Naive B cell (primary cell): ENCODE measurements at places on chromosomes 1 and 21. TPM values are rescaled to one million over a fixed set of nuclear protein-coding genes. Genes with fewer than 3 reads are reported as not detected.

- no peak for DNase-seq
Measured at GRCh38 chr1:185720633-185721272, 13.4 kb upstream of the HMCN1 start.

DNA sequence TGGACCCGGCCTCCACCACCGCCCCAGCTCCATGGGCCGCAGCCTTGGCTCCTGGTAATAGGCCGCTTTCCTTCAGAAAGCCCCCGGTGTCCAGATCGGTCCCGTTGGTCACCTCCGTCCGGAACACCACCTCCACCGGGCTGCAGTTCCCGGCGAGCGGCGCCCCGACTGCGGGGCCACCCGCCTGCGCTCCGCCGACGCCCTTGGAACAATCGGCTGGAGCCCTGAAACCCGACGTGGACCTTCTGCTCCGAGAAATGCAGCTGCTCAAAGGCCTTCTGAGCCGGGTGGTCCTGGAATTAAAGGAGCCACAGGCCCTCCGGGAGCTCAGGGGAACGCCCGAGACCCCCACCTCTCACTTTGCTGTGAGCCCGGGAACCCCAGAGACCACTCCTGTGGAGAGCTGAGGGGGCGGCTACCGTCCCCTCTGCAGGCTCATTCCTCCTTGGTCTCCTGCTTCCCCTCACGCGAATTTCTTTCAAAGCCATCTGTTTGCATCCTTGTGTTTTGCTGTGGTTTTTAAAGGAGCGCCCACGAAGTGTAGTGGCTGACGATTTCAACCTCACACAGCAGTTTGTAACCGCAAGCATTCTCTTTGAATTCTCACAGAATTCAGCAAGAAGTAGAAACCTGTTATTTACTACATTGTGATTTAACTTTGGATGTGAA, 6.0 kb downstream of the FCRLB start:
- DNase-seq, result no peak

The ZBTB8A gene
- not detected for polyA plus RNA-seq

DNA sequence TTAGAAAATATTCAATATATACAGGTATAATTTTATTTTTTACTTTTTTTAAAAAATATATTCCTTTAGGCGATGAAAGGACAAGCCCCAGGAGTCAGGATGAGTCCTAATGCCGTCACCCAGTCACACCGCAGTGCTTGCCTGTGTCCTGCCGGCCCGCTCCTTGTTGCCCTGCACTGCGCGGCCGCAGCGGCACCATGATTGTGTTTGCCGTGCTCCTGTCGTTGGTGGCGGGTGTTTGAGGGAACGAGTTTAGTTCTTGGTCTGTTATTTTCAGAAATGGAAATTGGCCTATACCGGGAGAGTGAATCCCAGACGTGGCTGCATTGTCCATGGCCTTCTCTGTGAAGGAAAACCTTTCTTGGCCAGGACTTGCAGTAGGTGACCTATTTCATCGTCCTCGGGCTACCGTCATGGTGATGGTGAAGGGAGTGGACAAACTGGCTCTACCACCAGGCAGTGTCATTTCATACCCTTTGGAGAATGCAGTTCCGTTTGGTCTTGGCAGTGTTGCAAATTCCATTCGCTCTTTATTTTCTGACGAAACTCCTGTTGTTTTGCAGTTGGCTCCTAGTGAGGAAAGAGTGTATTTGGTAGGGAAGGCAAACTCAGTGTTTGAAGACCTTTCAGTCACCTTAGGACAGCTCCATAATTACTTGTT, 45.9 kb upstream of the CRB1 start:
- DNase-seq, result no peak

The FAM177B gene
- polyA plus RNA-seq, result 38.4 TPM

The ADORA3 gene
- 0.39 TPM for polyA plus RNA-seq

The TNFRSF1B gene
- polyA plus RNA-seq, result 41.8 TPM

DNA sequence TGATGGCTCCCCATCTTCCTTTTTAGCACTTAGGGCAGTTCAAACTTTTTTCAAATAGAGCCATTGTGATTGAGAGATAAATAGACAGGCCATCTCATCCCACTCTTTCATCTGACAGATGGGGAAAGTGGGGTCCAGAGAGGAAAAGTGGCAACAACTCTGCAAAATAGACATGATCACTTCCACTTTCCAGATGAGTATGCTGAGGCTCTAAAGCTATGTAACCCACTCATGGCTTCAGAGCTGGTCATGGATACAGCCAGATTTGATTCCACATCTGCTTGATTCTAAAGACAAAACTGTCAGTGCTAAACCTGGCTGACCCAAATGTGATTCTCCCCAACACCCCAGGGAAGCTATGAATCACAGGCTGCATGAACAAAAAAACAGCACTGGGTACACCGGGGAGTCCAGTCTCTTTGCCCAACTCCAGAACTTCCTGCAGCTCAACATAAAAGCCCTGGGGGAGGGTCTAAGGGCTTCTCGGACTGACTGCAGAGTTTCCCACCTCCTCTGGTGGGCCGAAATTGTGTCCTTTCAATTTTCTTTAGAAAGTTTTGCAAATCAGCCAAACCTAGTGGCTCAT, 59.3 kb downstream of the PLPP3 start:
- DNase-seq, result no peak

The BCL10 gene
- 53.9 TPM for polyA plus RNA-seq

DNA sequence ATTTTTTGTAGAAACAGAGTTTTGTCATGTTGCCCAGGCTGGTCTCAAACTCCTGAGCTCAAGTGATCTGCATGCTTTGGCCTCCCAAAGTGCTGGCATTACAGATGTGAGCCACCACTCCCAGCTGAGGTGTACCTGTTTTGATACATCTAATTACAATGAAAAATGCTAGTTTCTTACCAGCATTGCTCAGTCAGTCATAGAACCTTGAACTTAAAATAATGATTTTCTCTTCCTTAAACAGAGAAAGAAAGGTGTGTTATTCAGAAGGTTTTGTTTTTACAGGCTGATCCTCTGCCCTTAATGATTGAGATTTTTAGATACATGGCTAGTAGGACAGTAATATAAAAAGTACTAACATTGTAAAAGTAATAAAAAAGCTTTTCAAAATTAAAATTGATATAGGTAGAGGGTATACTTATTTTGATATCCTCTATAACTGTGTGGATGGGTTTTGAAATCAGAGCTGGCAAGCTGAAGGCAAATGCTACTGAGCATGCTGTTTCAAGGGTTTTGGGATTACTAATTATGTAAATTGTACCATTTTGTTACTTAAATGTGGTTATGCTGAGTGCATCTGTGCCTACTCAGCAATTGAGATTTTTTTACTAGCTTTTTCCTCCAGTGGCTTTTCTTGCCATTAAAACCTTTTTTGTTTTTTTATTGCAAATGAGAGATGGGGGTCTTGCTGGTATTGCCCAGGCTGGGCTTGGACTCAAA, 16.1 kb downstream of the PRRC2C start:
- no peak for DNase-seq

GRCh38 chr1:3886691-3887090, 13.4 kb downstream of the C1orf174 start:
- no peak for DNase-seq

- no peak for DNase-seq
Measured at GRCh38 chr1:219500327-219500897, 112.5 kb downstream of the ZC3H11B start.

- peak; percentile 45 for DNase-seq
Measured at GRCh38 chr1:231626951-231627614, 493 bp downstream of the DISC1 start.

DNA sequence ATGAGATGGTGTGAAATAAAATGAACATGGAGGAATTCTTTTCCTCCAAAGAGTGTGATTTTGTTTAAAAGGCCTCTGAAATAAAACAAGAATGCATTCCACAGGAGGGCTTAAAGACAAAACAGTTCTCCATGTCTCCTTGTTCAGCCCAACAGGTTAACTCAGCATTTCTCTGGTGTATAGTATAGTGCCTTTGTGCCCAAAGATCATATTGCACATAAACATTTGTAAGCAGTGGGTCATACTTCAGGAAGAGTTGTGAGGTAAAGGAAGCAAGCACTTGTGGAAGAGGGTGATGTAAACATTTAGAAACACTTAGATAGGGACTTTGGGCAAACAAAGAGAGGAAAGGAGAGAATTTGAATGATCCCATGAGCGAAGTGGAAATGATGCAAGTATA, 433.9 kb downstream of the SIPA1L2 start:
- no peak for DNase-seq

DNA sequence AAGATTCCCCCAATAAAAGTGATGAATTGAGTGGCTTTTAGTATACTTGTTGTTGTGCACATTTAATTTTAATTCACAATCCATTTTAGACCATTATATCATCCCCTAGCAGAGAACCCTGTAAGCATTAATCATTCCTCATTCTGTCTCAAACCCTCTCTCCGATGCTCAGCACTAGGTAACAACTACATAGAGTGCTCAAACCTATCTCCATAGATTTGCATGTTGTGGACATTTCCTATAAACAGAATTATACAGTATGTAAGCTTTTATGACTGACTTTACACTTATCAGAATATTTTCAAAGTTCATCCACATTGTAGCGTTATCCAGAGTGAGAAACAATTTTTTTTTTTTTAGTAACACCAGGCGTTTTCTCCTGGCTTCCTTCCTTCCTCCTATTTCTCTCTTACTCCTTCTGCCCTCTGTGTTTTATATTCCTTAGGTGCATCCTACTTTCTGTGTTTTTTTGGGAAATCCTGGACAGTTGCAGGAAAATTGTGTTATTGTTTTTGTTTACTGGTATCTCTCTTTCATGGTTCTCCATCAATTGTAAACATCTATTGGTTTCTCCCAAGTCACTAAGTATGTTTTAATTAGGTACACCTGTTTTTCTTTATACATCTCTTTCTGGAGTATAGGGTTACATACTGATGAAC, 1528.0 kb upstream of the TPTE start:
- DNase-seq, result no peak

- no peak for DNase-seq
Measured at GRCh38 chr1:164950541-164950986, 391.6 kb downstream of the PBX1 start.

The TTC39A gene
- polyA plus RNA-seq, result not detected

The SDC3 gene
- 0.04 TPM for polyA plus RNA-seq

- no peak for DNase-seq
Measured at GRCh38 chr1:208216062-208216461, 28.1 kb downstream of the PLXNA2 start.

DNA sequence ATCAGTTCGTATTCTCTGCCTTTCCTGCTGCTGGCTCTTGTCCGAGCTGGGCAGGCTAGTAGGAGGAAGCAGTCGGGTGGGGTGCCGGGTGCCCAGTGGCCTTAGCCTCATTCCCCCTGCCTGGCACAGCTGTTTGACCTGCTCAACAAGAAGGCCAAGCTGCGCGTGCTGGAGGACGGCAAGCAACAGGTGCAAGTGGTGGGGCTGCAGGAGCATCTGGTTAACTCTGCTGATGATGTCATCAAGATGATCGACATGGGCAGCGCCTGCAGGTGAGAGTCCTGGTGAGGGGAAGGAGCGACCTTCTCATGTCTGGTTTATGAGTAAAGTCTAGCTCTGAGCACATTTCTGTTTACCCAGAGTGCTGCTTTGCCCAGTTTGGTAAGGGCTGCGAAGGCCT, 16.3 kb upstream of the RPS8 start:
- no peak for DNase-seq

DNA sequence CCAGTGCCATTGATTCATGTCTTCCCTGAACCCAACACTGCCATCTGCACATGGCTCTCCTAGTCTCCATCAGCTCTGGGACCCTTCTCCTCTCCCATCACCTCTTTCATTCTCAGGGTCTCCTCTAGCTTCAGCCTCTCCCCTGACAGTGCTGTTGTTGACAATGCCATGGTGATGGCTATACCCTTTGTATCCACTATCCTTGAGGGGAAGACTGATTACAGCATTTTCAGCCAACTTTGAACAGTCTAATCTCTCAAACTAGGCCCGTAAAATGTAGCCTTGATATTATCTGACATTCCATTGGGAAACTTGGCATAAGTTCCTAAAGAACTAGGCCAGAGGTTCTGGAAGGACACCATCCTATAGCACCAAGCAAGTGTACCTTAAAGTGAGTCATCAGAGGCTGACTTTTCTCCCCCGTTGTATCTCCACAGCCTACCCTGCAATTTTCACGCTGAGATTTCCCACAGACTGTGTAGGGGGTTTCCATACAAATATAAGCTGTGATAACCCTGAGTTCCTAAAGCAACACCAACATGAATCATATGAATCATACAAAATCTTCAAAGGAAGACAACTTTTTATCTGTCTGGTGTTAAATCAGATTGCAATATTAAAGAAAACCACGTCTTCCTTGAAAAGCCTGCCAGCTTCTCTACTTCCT, 5.8 kb downstream of the HAO2 start:
- no peak for DNase-seq

The NR5A2 gene
- not detected for polyA plus RNA-seq

The WLS gene
- not detected for polyA plus RNA-seq

DNA sequence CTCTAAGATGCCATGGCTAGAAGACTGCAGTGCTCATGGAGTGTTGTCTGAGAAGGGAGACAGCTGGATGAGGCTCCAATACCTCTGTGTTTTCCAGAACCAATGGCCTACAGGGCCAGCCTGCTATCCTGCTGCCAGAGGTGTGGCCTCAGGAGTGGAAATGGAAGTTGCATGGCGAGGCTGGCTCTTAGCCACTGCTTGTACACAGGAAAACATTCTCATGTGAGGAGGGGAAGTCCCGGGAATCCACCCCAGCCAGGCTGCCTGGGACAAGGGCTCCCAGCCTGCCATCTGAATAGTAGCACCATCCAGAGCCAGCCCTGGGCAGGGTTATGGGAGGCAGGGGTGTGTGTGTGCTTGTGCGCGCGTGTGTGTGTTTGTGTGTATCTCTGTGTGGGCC, 56.5 kb downstream of the SDC3 start:
- DNase-seq, result no peak

DNA sequence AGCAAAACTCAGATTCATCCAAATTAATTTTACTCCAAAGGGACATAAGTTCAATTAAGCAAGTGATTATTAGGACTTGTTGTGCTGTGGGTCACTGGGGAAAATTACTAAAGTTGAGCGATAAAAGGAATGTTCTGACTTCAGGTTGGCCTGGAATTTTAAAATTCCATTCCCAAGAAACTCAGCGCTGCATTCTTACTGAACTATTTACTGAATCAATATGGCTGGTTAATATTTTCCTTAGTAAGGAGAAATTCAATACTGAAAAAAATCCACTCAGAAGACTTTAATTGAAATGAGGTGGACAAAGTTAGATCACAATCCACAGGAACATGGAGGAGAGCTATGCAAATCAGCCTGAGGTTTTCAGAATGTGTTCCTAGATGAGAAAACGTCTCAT, 578.9 kb upstream of the NR5A2 start:
- no peak for DNase-seq

The VAMP3 gene
- polyA plus RNA-seq, result 30.3 TPM

DNA sequence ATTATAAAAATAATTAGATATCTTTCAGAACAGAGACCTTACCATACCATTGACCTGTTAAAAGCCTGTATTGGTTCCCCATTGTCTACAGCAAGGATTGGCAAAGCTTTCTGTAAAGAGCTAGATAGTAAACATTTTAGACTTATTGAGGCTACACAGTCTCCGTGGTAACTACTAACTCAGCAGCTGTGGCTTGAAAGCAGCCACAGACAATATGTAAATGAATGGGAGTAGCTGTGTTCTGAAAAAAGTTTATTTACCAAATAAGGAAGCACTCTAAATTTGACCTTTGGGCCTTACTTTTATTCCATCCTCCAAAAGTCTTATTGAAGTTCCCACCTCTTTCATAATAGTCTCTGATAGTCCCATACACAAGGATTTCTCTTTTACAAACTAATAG, 39.7 kb downstream of the NUP210L start:
- DNase-seq, result no peak
